Ascending aorta (tissue), 2 donors: ENCODE measurements at places on chromosomes 3 and 15. TPM values are rescaled to one million over a fixed set of nuclear protein-coding genes. Genes with fewer than 3 reads are reported as not detected.

Gene HTR3E
- total RNA-seq, result not detected

Gene INO80
- 57.8 TPM for total RNA-seq

Gene SLC12A1
- total RNA-seq, result not detected

Gene IP6K2
- 101 TPM for total RNA-seq

Gene SKOR1
- total RNA-seq, result not detected

Gene MEX3B
- total RNA-seq, result 9.0 TPM

Gene NME9
- total RNA-seq, result not detected

Gene HCLS1
- total RNA-seq, result 19.8 TPM

Gene FBXW12
- not detected for total RNA-seq

Gene PLSCR2
- total RNA-seq, result not detected

Gene TTLL13
- total RNA-seq, result not detected

Gene NLGN1
- total RNA-seq, result 5.2 TPM

Gene LARP6
- 18.7 TPM for total RNA-seq

- DNase-seq, result no peak
Measured at GRCh38 chr15:46714950-46715349, 1002.4 kb upstream of the SEMA6D start.

GRCh38 chr3:37050282-37050681 lies 57.0 kb downstream of the MLH1 start:
- no peak for DNase-seq

- no peak for DNase-seq
Measured at GRCh38 chr15:67059127-67059553, 6.3 kb upstream of the SMAD3 start.

DNA sequence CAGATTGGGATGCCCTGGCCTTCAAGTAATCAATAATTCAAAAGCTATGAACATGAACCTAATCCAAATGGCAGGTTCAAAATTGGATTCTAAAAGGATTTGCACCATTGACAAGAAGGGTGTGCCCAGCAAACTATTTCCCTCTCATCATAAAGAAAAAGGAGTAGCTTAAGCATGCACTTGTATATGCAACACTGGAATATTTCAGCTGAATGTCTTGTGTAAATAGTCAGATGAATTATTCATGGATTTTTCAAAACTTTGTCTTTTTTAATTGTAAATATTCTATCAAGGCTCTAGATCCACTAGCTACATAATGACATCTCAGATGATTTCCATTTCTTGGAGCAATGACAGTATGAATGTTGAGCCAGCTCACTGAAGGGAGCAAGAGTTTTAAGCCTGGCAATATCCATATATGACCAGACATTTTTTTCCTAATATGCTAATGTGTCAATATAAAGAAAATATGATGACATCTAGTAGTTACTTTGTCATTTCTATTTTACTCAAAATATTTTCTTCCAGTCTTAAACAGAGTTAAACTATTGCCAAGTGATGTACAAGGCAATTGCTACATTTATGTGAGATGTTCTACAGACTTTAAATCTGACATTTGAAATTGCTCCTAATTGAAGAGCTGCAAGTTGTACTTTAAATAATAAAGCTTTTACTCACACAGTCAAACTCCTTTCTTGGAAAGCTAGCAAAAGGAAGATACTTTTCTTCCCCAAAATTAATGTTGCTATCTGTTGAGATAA lies 230.5 kb upstream of the AGTR1 start:
- no peak for DNase-seq

DNA sequence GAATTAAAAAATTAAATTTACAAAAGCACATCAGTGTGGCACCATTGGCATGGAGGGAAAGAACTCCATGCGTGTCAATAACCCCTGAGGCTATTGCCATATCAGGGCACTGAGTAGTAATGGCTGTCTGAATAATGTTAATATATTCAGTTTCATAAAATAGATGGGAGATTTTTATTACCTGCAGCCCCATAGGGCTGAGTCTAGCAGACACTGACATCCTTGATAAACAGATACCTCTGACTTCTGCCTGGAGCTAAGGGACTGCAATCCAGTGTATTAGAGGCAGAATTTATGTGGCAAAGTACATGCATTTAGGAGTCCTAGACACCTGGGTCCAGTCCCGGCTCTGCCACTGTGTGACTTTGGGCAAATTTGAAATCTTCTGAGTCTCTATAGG lies 38.8 kb upstream of the SV2B start:
- DNase-seq, result no peak

GRCh38 chr15:85897207-85897894 lies 102.6 kb upstream of the KLHL25 start:
- no peak for DNase-seq

- no peak for DNase-seq
Measured at GRCh38 chr3:194396859-194397756, 2.0 kb downstream of the GP5 start.

GRCh38 chr3:145190138-145190537 lies 970.8 kb downstream of the PLOD2 start:
- no peak for DNase-seq

- DNase-seq, result no peak
Measured at GRCh38 chr3:36663666-36664291, 100.6 kb downstream of the DCLK3 start.

GRCh38 chr3:56188201-56188600 lies 280.1 kb downstream of the ERC2 start:
- DNase-seq, result no peak

DNA sequence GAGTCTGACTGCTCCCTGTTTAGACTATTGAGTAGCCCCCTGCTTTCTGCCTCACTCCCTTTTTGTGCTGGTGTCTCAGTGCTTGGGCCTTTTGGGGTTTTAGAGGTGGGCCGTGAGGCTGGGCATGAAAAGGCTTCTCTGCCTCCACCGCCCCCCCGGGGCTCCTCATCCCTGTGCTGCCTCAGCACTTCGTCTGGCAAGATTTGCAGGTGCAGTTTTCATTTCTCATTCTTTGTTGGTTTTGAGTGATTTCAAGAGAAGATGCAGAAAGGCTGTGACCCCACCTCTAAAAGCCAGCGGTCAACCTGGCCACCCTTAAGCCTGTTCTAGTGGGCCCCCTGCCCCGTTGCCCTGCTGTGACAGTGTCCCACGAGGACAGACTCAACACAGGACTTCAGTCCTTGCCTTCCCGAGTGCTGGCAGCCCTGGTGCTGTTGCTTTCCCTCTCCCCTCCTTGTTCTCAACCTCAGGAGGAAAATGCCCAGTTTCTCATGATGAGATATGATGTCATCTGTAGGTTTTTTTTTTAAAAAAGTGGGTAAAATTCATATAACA lies 38.0 kb downstream of the APBA2 start:
- no peak for DNase-seq

DNA sequence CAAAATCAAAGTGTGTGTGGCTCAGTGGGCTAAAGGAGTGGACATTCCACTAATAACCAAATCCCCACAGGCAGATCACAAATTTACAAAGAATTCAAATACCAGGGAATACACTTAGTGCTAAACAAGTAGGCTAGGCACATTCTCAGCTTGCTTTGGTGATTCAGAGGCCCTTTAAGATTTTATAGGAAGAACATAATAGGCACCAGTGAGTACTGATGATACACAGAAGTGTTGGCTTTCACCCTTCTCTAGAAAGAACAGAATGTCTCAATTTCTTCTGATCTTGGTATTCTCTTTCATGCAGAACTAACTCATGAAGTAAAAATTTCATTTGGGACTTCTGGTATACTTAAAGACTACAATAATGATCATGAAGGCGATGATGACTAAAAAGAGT lies 55.0 kb downstream of the POLR2M start:
- DNase-seq, result no peak

DNA sequence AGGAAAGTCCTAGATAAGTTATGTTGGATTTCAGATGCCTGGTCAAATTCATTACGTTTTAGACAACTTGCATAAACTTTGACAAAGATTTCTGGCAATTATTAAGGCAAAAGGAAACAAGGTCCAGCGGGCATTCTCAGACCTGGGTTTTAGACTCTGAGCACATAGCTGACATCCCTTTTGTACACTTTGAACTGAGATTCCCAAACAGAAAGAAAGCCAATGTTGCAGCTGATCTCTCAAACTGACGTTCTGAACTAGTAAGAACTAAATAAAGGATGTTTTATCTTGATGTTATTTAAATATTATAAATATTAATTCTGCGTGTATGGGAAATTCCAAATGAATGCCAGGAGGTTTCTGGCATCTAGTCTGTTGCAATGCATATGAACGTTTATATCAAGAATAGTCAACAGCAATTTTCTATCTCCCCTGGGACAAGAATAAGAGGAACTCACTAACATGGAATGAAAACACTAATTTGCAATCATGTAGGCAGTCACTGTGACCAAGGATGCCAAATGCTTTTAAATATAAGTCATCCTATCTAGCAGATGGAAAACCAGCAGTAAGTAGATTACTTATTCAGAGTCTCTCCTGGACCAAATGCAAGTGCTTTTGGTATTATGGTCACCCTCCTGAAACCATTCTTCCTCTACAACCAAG lies 202.1 kb downstream of the GREM1 start:
- no peak for DNase-seq

GRCh38 chr15:67361100-67361499 lies 106.5 kb downstream of the IQCH start:
- no peak for DNase-seq

GRCh38 chr3:188197388-188197847 lies 43.5 kb downstream of the LPP start:
- DNase-seq, result no peak

DNA sequence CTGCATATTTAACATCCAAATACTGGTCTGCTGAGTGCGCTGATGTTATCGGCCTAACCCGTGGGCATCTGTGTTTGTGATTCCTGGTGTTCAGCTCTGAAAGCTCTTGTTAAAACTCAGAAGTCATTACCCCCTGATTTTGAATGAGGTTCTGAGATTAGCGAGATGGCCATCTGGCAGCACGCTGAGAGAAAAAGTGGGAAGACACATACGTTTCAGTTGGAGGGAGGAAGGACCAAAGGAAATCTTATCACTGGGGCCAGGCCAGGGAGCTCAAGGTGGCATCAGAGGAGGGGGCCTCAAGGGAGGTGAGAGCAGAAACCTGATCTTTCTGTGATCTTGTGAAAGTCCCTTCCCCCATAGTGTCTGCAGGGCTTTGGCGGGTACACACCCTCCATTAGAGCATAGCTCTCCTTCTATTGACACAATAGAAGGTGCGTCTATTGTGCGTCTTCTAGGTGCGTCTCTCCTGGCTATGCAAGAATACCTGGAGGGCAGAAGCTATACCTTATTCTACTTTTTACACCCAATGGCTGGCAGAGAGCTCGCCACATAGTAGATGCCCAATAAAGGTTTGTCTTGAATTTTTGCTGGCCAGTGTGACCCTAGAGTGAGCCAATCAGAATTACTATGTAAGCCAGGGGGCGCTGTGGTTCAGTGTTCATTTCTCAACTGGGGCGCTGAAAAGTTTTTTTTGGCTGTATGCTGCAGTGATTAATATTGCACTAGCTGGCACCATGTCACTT lies 182.4 kb downstream of the SHQ1 start:
- no peak for DNase-seq

DNA sequence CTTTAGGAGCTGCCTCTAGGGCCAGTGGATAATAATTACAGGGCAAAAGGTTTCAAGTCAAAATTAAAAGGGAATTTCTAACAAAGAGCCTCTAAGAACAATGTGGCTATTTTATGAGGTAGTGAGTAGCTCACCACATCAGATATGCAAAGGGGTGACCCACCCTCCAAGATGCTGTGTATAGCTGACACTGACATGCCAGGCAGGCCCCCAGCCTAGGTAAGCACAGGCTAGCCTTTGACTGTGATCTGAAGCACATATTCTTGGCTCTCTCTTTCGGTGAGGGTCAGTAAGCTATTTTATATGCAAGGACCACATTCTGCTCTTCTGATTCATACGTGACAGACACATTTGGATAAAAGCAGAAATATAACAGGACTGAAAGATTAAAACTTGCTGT lies 2.8 kb upstream of the THSD4 start:
- no peak for DNase-seq

DNA sequence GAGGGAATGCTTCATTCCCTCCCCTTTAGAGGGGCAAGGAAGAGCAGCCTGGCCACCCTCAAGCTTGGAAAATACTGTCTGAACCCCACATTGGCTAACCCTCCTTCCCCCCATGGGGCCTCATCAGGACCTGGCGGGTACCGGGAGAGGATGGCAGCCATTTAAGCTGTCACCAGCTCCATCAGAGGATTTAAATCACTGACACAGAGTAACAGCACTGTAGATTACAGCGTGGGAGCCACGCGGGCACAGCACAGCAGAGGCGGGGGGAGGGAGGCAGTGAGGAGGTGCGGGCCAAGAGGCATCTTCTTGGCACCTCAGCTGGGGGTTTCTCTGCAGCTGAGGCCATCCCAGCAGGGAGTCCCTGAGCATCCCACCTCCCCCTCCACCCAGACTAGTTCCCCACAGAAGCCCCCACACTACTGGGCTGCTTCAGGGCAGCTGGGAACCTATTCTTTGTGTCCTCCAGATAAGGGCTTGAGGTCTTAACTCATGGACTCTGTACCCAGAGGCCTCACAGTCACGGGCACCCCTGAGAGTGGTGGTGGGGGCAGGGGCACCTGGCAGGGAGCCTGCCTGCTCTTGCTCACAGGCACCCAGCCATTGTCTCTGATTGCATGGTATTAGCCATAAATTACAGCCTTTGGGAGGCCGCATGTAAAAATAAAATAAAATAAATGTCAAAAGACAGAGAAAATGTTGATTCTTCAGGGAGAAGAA lies 21.9 kb upstream of the CACNA2D2 start:
- DNase-seq, result no peak

DNA sequence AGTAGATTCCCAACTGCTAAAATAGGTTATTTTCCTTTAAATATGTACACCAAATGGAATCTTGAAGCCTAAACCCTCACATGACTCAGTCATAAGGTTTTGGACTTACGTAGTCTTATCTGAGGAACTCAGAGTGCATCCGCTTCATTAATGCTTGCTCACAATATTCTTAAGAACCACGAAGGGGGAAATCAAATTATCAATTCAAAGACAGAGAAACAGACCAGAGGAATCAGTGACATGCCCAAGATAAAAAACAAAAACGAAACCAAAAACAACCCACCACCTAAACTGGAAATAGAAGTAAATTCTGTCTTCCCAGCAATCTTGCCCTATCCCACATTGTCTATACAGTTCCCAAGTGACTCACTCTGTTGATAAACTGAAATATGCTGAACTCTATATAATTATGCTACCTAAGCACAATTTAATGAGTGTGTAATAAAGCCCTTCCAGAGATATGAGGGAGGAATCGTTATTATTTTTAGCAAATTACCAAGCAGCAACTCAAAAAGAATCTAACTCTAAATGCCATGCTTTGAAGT lies 135.4 kb upstream of the CBLB start:
- DNase-seq, result no peak

DNA sequence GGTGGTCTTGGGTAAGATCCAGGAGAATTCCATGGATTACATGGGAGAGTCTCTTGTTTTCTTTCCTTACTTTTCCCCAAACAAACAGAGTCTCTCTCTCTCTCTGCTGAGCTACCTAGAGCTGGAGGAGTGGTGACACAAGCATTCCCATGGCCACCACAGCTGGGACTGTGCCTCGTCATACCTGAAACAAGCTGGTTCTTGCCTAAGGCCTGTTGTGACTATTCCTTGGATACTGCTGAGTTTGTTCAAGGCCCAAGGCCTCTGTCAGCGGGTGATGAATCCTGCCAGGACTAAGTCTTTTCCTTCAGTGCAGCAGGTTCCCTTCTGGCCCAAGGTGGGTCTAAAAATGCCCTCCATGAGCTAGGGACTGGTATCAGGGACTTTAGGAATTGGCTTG lies 378.1 kb upstream of the ZNF385D start:
- no peak for DNase-seq

GRCh38 chr15:76979996-76980520 lies 14.9 kb upstream of the PSTPIP1 start:
- DNase-seq, result peak; percentile 51

- no peak for DNase-seq
Measured at GRCh38 chr15:27429577-27429976, 458.6 kb downstream of the GABRG3 start.
